ENCODE measurements at places on chromosomes 6 and 20.

DNA sequence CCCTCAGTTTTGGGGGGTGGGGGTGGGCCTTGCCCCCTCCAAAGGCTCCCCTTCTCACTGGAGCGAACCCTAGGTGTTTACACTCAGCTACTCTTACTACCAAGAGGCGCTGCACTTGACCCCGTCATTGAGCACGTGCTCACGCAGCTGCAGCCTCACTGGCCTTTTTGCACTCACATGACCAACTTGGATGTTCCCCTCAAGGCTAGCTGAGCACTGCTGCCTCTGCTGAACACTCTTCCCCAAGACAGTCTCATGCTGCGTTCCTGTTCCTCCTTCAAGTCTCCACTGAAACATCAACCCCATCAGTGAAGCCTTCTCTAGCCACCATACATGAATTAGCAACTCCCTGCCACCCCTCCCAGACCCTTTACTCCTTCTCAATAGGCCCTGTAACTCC, 4.0 kb downstream of the SOD2 start:
- no peak for DNase-seq

- no peak for DNase-seq
Measured at GRCh38 chr6:21204951-21205350, 388.6 kb upstream of the SOX4 start.

DNA sequence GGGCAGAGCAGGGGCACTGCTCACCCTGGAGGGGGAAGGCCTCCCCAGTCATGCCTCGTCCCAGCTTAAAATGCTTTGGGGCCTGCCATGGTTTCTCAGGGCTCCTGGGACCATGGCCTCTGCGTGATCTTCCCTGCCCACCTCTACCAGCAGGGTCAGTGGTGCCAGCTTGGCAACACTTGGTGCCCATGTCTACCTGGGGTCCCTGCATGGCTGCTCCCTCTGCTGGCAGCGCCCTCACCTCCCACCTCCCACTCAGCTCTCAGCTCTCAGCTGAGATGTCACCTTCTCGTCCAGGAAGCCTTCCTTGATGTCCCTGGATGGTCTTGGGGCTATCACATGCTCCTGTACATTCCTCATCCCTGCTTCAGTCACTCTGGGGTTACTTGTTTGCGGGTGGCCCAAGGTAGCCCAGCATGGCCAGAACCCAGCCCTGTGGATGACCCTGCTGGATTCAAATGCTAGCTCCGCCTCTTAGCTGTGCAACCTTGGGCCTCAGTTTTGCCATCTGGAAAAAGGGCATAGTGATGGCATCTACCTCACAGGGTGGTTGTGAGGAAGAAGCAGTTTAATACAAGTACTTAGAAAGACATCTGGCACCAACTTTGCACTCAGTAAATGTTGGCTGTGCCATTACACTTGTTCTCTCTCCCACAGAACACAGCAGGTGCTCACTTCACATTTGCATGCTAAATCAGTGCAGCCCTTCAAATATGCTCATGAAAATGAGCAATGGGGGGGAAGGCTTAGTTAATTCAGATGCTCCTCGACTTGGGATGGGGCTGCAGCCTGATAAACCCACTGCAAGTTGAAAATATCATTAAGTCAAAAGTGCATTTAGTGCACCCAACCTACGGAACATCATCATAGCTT, 53.5 kb upstream of the PTPN1 start:
- DNase-seq, result no peak

- DNase-seq, result no peak
Measured at GRCh38 chr20:48187851-48188250, 402.6 kb upstream of the SULF2 start.

- no peak for DNase-seq
Measured at GRCh38 chr6:128202169-128202765, 301.4 kb upstream of the THEMIS start.

GRCh38 chr20:23118144-23118543, 32.0 kb upstream of the CD93 start:
- no peak for DNase-seq

DNA sequence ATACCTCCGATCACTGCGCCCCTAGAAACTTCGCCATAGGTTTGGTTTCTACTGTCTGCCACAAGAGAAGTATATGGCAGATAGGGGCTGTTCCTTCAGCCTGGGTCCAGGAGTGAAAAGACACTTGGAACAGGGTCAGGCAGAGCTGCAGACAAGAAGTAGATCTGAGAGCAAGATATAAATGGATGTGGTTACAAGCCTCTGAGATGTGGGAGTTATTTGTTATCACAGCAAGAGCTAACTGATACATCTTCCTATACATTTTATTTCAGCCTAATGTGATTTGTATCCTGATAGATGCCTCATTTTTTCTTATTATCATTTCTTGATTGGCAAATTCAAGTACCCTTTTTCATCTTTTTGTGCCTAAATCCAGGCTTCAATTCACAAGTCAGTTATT, 40.9 kb upstream of the ADTRP start:
- DNase-seq, result no peak

DNA sequence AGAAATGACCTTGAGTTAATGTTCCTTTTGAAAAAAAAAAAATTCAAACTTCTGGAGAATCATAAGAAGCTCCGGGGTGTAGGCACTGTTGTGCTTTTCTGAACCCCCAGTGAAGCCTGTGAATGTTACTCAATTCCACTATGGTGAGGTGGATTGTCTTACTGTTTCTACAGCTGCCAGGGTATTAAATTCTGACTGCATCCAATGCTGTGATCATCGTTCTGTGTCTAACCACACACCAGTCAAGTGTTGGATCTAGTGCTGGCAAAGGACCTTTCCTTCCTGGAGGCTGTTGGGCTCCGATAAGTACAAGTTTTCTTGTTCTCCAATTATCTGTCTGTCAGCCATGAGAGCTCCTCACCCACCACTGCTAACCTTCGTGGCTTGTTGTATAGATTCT, 162.0 kb upstream of the EPHA7 start:
- DNase-seq, result peak; percentile 89

- DNase-seq, result no peak
Measured at GRCh38 chr6:11025921-11026635, 18.0 kb downstream of the ELOVL2 start.

DNA sequence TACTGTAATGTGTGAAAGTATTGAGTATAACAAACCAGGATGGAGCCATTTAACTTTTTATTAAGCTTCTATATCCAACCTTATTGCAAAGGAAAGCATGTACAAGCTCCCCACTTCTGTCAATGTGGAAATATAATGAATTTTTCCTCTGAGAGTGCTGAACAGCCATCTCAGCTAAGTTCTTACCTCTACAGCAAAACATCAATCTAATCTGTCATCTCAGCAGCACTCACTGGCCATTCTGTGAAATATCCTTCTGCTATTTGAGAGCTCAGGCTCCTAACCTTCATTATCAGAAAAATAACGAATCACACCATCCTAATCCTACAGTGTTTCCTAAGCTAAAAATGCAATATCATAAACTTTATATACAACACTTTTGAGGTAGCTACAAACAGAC, 194.0 kb upstream of the RNF217 start:
- no peak for DNase-seq

DNA sequence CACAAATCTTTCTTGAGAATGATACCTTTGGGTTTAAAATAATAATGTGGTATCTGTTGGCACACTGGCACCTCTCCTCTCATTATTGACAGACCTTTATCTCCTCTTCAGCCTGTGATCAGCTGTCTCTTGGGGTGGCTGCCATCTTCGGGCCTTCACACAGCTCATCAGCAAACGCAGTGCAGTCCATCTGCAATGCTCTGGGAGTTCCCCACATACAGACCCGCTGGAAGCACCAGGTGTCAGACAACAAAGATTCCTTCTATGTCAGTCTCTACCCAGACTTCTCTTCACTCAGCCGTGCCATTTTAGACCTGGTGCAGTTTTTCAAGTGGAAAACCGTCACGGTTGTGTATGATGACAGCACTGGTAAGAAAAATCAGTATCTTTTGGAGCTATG, 232.8 kb downstream of the GRIK2 start:
- peak; percentile 87 for DNase-seq

GRCh38 chr6:53951383-53951782, 156.6 kb downstream of the LRRC1 start:
- no peak for DNase-seq

GRCh38 chr20:875115-875514, 41.0 kb downstream of the ANGPT4 start:
- no peak for DNase-seq

DNA sequence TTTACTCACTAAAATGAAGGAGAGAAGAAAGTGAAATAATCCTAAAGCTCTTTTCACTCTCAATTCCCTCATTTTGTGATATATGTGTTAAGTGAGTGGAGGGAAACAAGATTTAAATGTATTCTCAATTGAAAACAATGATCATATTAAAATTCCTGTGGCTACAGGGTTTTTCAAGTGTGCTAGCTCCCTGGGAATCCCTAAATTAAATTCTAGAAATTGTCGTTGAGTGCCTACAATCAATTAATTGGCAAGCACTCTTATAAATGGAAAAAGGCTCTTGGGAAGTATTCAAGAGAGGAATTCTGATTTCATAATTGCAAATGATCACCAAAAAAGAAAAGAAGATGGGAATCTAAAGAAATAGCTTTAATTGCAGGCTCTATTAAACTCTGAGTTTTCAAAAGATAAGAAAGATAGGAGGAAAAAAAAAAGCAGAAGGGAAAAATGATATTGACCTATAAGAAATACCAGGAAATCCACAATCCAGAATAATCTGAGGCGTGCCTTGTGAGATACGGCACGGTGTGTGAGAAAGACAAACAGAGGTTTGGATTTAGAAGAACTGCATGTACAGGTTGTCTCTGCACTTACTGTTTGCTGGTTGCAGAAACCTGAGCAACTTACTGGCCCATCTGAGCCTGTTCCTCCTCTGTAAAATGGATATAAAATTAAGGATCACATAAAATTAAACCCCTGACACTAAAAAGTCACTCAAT, 18.3 kb upstream of the MBOAT1 start:
- DNase-seq, result no peak

DNA sequence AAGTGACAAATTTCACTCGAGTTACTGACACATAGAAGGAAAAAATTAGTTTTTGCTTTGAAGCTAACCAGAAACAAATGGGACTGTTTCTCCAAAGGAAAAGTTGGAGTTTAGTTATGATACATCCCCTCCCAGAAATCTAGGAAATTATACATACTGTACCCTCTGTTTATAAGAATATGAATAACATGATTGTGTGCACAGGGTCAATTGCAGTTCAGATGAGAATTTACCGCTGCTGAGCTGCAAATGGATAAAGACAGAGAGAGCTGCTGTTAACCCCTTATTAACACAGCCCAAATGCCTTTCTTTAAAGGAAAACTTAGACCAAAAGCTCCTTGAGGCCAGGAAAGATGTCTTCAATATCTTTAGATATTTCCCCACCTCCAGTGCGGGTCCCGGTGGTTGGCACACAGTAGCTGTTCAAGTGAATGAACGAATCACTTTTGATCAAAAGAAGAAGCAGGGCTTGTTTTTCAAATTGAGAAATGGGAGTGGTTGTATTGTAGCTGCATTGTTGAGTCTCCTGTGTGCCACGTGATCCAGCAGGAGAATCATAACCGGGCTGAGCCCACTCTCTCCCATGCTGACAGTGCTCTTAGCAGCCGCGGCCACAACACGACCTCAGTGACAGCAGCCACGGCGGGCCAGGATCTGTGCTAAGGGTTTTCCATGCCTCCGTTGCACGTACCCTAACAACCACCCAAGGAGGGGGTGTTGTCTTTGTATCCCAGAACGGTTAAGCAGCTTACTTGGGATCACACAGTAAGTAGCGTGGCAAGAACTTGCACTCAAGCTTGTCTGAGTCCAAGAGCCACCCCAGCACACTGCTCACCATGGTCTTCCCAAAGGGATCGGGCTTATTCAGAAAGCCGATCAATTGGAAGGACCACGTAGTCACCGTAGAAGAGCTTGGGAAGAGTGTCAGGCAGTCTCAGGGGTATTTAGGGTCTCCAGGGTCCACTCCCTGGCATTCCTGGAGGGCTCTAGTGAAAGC, 53.5 kb upstream of the BMP6 start:
- no peak for DNase-seq

GRCh38 chr6:158016571-158017383, 35.1 kb downstream of the SYNJ2 start:
- no peak for DNase-seq

GRCh38 chr6:16409531-16410441, 171.4 kb downstream of the GMPR start:
- peak; percentile 38 for DNase-seq

GRCh38 chr6:107033126-107033525, 5.1 kb downstream of the MTRES1 start:
- DNase-seq, result no peak

GRCh38 chr20:58213121-58213520, 15.3 kb downstream of the ANKRD60 start:
- DNase-seq, result peak; percentile 13

DNA sequence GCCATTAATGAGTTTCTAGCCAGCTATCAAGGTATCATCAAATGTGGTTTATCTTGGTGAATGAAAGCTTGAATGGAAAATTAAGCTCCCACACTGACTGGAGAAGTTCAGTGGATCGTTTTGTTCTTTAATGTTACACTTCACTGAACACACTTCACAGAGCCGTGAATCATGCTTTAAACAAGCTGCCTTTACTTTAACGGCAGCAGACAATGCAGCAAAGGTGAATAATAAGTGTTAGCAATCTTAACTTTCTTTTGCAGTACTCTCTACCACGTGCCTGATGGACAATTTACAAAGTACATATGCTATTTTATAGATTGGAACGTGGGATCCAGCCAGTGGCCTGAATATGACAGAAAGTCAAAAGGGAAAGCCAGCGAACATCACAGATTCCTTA, 424.5 kb downstream of the GRIK2 start:
- DNase-seq, result peak; percentile 9

GRCh38 chr6:5680095-5680494, 326.6 kb downstream of the NRN1 start:
- DNase-seq, result peak; percentile 86

DNA sequence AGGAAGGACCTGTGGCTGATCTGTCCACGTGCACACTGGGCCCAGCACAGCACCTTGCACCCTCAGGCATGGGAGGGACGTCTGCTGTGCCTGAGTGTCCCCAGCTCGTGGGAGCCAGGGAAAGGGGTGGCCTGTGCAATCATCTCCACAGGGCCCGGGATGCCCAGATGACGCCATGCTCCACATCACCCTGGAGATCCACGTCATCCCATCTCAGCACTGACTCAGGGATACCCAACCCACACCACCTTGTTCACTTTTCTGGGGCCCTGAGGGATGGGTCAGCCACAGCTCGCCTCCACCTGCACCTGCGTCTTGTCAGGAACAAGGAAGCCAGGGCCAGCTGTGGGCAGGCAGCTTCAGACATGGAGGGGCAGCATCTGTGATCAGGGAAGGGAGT, 48.2 kb downstream of the RAB44 start:
- no peak for DNase-seq

DNA sequence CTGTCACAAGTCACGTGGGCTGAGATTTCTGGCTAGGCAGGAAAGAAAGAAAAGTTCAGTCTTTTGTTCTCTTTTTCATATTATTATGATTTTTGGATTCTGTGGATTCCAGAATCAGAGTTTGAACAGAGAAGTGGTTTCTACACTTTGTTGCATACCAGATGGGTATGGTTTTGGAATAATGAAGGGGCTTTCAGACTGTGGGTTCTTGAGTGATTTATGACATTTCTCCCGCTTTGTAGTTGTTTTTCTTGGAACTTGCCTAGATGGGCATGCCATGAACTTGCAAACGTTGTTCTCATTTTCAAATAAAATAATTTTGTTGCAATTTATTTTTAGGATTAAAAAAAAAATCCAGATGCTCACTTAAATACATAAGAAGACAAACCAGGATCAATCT, 34.4 kb downstream of the CBFA2T2 start:
- no peak for DNase-seq

- no peak for DNase-seq
Measured at GRCh38 chr20:8335495-8336195, 203.6 kb downstream of the PLCB1 start.

Data from DMS53 (cell line).